ENCODE measurements at places on chromosomes 2 and 18.

DNA sequence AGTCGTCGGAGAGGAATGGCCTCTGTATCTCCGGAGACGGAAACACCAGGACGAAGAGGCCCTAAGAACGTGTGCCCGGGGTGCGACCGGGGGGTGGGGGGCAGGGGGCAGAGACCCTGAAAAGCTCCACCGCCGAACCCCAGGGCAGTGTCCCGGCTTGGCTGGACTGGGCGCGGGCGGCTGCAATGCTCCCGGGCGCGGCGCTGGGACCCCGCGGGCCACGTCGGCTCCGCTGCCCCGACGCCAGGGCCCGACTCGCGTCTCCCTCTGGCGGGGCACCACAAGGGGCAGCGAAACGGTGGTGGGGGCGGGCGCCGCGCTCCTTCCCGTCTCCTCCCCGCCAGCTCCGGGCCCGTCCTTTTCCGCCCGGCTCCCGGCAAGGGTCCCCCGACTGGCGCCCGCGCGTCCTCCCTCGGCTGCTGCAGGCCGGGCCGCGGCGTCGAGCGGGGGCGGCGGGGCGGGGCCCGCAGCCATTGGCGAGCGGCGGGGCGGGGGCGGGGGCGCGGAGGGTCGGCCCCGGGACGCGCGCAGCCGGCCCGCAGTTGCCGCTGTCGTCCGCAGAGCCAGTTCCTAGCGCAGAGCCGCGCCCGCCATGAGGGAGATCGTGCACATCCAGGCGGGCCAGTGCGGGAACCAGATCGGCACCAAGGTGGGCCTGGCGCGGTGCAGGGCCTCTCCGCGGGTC, at the start of gene TUBB6:
Gene TUBB6, plus strand, starts transcription at position 541 of the 685 bp plus-strand sequence. Its CDS starts 52 bp downstream, at position 593.
- no peak for DNase-seq

DNA sequence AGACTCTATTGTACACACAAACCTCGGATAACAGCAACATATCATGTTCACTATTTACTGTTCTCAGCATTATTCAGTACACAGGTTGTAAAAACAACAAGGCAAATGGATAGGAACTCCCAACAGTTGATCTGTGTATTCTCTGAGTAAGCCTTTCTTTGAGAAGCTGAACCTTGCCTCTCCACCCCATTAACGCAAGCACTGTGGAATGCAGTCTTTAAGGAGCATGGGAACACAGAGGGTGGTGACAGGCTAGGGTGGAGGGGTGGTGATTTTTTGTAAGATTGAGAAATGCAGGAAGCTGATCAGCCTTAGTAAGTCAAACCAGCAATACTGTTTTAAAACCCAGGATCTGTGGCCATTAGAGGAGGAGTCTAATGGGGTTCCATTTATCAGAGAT, 19.6 kb upstream of the SERPINB11 start:
- DNase-seq = no peak

- DNase-seq = no peak
Measured at GRCh38 chr2:189528617-189529016, 52.0 kb downstream of the SLC40A1 start.

DNA sequence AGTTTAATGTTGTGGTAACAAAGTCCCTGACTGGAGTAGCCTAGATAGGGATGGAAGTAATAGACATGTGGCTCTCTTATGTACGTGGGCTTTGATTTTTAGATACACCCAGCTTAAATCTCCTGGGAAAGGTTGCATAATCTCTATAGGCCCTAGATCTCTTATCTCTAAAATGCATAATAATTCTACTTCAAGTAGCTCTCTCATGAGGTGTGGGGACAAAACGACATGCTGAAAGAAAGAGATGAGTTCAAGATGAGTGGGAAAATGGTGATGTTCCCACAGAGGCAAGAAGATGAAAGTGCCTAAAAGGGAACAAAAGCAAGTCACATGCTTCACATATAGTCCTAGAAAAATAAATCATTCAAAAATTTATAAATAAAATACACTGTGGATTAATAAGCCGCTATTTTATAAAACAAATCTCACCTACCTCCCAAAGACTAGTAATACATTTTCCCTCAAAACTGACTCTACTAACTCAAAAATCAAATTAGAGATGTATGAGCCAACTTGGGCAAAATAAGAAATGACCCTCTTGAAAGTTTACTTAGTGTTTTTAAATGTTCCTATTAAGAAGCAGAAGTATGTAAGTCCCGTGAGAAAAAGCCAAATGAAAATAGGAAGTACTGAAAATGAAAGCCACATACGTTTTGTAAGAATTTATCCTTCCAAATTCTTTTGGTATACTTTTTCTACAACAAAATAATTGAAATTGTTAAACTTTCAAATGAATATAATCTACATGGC, 148.2 kb upstream of the ITGA4 start:
- no peak for DNase-seq

GRCh38 chr2:168120310-168120709, 127.1 kb downstream of the STK39 start:
- DNase-seq = no peak

DNA sequence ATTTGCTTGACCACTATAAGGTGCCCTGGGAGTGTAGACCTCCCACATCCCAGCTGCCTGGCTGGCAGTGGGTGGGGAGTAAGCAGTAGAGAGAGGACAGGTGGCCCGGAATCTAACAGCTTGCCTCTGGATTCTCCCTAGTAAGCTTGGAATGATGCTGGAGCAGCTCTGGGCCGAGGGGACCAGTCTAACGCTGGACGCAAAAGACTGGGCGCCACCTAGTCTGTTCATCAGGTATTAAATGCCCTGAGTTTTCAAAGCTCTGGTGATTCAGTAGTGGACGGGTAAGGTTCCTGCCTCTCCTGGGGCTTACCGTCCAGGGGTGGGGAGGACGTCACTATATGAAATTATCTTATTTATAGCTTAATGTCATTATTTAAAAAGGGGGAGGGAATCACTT, 648 bp upstream of the LYPD6B start:
- DNase-seq = no peak

- DNase-seq = no peak
Measured at GRCh38 chr2:1283020-1283801, 130.1 kb upstream of the TPO start.

DNA sequence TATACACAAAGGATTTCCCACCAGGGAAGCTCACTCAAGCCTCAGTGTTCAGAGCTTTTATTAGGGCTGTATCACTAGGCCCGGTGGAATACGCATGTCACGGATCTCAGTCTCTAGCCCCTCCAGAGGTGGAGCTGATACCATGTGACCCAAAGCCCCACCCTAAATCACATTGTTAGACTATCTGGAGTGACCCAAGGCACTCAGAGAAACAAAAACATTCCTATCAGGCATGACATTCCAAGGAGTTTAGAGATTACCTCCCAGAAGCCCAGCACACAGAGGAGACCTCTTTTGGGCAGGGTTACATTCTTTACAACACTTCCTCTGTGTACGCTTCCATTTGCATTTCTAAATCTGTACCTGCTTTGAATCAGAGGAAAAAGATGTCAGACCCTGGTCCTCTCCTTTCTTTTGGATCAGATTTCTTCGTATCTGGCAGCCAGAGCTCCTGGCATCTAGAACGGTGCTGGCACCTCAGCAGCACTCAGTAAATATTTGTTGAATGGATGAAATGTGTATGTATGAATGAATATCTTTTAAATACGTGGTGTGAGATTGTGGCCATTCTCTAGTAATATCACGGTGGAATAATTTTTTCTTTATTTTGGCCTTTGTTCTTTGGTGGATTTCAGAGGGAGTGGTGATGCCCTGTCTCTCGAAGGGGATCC, 37.7 kb upstream of the SMAD2 start:
- DNase-seq = no peak

DNA sequence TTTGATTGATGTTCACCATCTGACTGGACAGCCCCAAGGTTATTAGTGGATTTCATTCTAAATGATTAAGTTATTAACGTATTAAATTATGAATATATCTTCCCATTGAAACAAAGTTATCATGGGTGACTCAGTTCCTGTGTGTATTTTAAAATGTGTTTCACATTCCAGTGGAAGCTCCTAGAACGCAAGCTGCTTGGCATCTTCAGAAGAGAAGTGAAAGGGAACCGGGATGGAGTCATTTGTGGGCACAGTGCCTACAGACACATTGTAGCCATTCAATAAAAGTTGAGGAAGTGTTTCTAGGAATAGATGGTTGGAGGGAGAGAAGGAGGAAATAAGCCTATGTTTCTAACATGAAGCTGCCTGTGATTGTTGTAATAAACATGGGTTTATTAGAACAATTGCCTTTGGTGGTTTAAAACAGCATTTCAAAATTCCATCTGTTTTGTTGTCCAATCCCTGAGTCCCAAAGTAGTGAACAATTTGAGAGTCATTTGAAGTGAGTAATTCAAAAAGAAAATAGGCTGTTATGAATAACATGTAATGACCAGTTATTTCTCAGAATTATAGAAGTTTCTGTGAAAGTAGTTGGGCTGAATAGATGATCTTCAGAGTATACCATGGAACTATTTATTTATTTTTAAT, 143.5 kb downstream of the PKP4 start:
- peak; percentile 66 for DNase-seq

GRCh38 chr2:184560603-184561002, 37.7 kb upstream of the ZNF804A start:
- DNase-seq = no peak

DNA sequence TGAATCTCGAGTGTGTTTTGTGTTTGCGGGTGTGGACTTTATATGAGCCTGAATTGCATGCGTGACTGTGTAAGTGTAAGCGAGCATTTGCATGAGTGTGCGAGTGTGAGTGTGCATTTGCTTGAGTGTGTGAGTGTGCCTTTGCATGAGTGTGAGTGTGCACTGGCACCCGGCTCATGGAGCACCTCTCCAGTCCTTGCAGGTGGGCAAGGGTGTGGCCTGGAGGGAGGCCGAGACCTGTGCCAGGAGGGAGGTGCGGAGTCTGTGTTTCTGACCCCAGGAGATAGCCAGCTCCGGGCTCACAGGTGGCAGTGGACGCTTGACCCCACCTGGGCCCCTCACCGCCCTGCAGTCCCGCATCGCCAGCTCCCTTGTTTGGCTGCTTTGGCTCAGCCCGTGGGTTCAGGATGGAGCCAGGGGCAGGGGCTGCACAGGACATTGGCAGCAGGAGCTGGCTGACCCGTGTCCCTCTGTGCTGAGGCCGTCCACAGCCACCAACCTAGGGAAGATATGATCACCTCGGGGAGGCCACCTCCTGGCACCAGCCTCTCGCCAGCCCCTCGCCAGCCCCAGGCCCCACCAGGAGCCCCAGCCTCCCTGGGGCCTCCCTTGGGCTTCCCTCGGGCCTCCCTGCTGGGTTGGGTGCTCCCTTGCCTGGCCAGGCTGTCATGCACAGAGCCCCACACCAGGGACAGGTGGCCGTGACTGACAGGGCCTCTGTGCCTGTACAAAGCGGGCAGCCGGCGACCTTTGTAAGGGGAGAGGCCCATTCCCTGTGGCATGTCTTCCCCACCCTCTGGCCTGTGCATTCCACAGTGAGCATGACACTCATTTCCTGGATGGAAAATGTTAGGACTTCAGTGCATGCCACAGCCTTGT, 81.6 kb downstream of the PTGR3 start:
- DNase-seq = no peak
